ENCODE measurements at places on chromosomes 6 and 20. TPM values are rescaled to one million over a fixed set of nuclear protein-coding genes. Genes with fewer than 3 reads are reported as not detected.

SIRPG gene
- total RNA-seq, result 3.4 TPM

DNA sequence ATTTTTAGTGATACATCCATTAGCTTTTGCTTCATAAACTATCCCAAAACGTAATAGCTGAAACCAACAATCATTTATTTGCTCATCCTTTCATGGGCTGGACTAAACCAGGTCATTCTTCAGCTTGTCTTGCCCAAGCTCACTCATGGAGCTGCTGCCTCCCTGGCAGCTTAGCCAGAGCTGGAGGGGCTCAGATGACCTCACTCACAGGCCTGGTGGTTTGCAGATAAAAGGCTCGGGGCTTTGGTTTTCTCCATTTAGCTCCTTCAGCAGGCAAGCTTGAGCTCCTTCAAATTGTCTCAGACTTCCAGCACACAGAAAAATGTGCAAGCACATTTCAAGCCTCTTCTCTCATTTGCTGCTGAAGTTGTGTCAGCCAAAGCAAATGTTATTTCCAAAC, 139.1 kb downstream of the BTBD3 start:
- DNase-seq, result peak; percentile 83

GRCh38 chr6:40888456-40888990, 150.5 kb downstream of the UNC5CL start:
- no peak for DNase-seq

MAP7 gene
- 2.6 TPM for total RNA-seq

- DNase-seq, result peak; percentile 99
Measured at GRCh38 chr6:6699741-6700367, 111.3 kb downstream of the LY86 start.

GRCh38 chr6:70686548-70687133, 19.0 kb downstream of the SMAP1 start:
- DNase-seq, result peak; percentile 35

EYA2 gene
- total RNA-seq, result 2.2 TPM

GPLD1 gene
- not detected for total RNA-seq

GRCh38 chr6:37473364-37474095, 26.2 kb downstream of the CCDC167 start:
- DNase-seq, result no peak

DNA sequence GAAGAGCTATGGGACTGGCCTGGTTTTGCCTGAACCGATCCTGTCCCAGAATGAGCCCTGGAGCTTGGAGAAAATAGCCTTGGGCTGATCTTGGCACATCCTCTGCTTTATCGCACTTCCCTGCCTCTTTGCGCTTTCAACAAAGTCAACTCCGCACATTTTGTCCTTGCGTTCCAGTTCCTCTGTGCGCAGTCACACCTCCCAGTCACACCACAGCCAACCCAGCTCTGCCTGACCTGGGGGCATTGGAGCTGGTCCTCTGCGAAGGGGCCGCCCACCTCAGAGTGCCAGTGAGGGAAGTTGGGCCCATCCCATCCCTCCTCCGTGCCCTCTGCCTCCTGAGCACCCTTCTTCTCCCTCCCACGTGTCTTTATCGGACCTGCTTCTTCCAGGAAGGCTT, 16.9 kb upstream of the UQCC2 start:
- no peak for DNase-seq
